ENCODE measurements at places on chromosomes 2 and 18.

DNA sequence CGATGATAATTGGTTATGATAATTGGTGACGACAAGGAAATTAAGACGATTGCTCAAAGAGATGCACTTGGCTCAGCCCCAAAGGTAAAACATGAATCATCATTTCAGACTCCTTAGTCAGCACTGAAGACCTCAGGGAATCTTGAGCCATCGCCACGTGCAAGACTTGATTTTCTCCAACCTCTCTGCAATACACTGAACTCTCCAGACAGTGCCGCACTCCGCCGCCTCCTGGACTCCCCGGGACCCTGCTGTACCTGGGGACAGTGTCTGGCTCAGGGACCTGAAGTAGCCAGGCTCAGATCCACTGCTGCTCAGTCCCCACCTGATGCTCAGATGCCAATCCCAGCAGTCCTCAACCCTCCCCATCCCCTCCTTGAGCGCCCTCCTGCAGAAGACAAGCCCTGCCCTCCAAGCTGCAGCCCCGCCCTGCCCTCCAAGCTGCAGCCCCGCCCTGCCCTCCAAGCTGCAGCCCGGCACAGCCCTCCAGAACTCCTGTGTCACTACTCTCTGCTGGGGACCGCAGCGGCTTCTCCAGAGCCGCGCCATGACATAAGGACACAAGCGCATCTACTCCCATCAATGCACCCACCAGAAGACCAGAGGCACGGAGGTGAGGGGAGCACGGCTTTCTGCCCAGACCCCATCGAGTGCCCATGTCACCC is 1.1 kb downstream of the TMEM18 start:
- no peak for DNase-seq

DNA sequence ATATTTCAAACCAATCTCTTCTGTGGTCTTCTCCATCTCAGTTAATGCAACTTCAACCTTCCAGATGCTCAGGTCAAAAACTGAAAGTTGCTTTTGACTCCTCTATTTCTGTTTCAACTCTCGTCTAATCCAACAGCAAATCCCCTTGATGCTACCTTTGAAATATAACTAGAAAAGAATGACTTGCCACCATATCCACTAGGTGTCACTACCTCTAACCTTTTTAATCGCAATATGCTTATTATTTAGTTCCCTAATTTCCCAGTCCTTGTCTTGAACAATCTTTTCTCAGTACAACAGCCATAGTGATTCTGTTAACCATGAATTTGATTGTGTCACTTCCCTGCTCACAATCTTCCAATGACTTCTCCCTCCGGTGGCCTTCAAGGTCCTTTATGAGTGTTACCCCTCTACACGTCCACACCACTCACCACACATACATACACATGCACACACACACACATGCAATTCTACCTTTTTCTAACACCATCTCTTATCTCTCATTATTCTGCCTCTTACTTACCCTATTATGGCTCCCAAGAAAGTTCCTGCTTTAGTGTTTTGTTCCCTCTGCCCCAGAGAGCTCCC is 245.5 kb upstream of the KCNJ3 start:
- no peak for DNase-seq

GRCh38 chr18:7464245-7464966 is 102.7 kb upstream of the PTPRM start:
- no peak for DNase-seq

- no peak for DNase-seq
These were observed 20.9 kb upstream of the SLC35F5 start for GRCh38 chr2:113777371-113777770.

GRCh38 chr2:83365476-83365875 is 1093.6 kb downstream of the SUCLG1 start:
- no peak for DNase-seq

DNA sequence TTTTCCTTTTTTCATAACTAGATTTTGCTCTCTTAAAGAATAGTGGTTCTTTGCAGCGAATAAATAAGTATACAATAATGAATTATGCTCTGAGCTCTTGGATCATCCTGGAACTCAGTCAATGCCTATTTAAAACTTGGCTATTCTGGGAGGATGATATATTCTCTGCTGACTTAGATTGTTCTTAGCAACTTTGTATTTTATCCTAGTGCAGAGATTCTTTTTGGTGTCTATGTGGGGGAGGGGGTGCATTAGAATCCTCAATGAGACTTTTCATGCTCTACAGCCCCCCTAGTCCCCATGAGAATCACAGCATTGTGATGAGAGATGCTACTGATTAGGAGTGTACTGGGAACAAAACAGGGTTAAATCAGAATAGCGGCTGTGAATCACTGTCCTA is 8.8 kb upstream of the FAM98A start:
- no peak for DNase-seq

GRCh38 chr2:30110773-30111172 is 36.0 kb upstream of the YPEL5 start:
- DNase-seq = no peak

DNA sequence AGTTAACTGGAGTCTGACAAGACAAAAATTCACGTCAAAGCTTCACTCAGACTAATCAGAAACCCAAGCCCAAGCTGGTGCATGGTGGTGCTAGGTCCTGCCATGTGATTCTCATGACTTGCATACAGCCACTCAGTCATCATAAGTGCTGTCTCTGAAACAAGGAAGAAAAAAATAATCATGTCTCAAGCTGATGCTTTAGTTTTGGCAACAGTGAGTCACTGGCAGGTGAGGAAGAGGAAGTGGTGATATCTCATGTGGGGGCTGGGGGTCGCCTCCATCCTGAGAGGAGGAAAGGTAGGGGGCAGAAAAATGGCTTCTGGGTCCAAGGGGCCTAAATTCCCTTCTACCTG is 136.3 kb downstream of the TMEM163 start:
- no peak for DNase-seq

DNA sequence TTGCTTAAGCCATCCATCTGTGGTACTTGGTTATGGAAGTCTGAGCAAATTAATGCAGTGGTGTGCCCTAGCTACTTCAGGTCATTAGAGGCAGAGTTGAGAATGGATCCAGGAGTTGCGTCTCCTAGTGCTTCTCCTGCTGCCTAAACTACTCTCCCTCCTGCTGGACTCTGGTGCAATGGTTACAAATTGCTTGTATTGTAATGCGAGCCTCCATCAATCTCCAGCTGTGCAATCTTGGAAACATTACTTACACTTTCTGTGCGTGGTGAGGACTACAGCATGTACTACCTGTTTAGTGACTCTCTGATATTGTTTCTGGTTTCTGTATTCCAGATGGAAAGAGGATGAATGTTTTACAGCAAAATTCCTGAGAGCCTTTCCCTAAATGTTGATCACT is 119.0 kb upstream of the CYRIA start:
- DNase-seq = no peak

GRCh38 chr2:182186132-182186735 is 200.6 kb downstream of the PPP1R1C start:
- DNase-seq = peak; percentile 34

- DNase-seq = no peak
These were observed 29.1 kb downstream of the FAM178B start for GRCh38 chr2:96957244-96957643.

- DNase-seq = no peak
These were observed 172.7 kb upstream of the SMAD7 start for GRCh38 chr18:49123431-49123830.

DNA sequence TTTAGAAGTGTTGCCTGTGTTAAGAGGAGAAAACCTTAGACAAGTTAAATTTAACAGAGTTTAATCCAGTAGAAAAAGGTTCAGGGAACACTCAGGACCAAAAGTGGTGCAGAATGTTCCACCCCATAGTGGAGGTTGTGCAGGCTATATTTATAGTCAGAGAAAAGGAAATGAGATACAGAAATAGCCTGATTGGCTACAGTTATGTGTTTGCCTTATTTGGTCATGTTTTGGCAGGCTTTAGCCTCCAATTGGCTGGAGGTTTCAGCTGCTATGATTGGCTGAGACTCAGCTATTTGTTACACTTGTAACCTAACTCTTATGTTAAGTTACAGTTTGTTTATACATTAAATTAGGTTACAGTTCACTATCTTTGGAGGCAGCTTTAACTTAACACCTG is 4.2 kb downstream of the STAMBP start:
- DNase-seq = no peak

- DNase-seq = no peak
These were observed 17.9 kb downstream of the REV1 start for GRCh38 chr2:99471654-99472599.

DNA sequence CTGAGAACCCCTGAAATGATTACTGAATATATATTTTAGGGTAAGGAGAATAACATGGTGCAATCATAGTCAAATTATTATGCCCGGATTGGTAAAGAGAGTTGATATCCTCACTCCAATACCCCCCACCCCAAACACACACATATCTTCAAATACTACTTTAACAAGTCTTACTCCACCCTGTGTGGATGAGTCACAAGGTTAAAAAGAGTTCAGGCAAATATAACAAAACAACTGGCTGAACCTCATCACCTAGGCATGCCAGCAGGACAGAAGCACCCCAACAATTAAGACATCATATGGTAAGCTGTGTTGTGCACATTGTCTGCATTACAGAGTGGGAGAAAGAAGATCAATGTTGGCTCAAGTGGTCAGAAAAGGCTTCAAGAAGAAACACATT is 857.4 kb downstream of the TDRD15 start:
- no peak for DNase-seq

GRCh38 chr2:163207693-163208370 is 369.3 kb upstream of the KCNH7 start:
- DNase-seq = no peak

- no peak for DNase-seq
These were observed 94.2 kb upstream of the FSHR start for GRCh38 chr2:49248506-49248905.

DNA sequence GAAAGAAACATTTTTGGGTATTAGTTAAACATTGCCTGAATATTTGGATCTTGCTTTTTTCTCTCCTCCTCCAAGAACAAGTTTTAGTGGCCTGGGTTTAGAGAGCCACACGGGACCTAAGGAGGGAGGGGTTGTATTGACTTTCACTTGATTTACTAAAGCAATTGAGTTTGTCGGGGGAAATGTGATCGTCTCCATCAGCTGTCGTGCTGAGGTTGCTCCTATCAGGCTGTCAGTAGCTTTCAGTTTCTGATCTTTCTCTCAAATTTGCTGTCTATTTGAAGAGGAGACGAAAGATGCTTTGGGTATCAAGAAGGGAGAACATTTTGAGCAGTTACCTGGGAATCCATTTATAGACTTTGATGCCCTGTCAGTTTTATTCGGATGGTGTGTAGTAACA is 106.0 kb downstream of the SETBP1 start:
- DNase-seq = no peak

- DNase-seq = no peak
These were observed 600.7 kb downstream of the IRS1 start for GRCh38 chr2:226198956-226199355.

- DNase-seq = peak; percentile 28
These were observed 189.0 kb upstream of the HDAC4 start for GRCh38 chr2:239589833-239590232.

DNA sequence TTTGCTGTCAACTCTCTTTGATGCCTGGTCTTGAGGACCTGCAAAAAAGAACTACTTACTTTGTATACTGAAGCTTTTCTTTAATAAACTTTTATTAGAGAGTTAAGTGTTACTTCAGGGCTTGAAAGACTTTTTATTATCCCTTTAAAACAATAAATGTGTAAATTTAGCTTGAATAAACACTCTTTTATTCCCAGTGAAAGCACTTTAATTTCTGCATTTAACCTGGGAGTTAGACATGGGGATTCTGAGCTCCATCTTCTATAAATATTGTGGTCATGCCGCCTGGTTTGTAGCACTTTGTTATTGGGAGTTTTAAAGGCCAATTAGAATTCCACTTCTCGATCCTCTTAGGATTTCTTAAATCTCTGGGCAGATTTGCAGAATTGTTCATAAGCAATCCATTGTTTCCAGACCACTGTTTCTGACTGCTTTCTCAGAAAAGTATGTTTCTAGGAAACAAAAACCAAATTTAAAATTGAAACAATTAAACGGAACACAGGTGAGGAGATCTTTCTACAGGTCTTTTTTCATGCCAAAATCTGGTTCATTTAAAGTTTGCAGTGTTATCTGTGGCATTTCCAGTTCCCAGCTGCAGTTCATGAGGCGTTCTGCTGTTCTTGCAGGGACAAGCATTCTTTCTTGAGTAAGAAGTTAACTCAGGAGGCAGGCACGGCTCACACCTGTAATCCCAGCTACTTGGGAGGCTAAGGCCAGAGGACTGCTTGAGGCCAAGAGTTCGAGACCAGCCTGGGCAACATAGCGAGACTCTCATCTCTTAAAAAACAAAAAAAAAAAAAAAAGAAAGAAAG is 18.1 kb upstream of the E2F6 start:
- no peak for DNase-seq

DNA sequence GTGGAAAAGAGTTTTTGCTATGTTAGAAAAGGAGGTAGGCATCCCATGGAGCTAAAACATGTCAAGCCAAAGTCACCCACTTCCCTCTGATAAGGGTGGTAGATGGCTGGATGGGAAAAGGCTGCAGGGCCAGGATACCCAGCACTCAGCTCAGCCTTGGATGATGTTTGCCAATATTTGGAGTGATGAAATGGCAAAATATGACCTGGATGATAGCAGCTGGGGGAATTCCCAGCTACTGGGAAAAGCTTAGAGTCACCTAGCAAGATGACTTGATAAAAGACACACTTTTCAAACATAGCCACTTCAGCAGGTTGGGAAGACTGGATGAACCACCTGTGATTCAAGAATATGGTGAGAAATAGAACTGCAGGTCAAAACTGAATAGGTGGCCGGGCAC is 10.1 kb downstream of the RFX8 start:
- DNase-seq = no peak

GRCh38 chr2:131521961-131522781 is 5.5 kb upstream of the CCDC74A start:
- DNase-seq = no peak

- DNase-seq = peak; percentile 34
These were observed 470.6 kb upstream of the MEX3C start for GRCh38 chr18:51668101-51668500.

- DNase-seq = no peak
These were observed 8.6 kb downstream of the ARHGEF33 start for GRCh38 chr2:38898256-38898655.

GRCh38 chr2:105324732-105325131 is 4.8 kb downstream of the TGFBRAP1 start:
- no peak for DNase-seq

DNA sequence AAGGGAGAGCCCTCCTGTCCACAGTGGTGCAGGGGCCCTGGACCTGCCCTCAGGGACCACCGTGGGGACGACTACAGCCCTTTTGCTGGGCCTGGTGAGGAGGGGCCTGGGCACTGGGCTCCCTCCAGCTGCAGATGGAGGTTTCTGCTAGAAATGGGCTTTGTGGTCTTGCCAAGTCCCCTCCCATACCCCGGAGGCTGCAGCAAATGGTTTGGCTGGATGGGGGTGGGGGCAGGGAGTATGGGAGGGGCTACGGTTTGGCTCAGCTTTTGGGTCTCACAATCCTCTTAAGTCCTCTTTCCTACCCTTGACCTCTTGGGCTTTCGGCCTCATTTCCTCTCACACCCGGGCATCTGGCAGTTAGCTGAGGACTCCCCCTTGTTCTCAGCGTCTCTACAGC is 21.7 kb downstream of the TET3 start:
- no peak for DNase-seq

- DNase-seq = no peak
These were observed 288.4 kb upstream of the ID2 start for GRCh38 chr2:8393506-8393905.

GRCh38 chr2:64934530-64934929 is 54.7 kb upstream of the SLC1A4 start:
- no peak for DNase-seq
